NCI-H2081 (cell line): ENCODE measurements at places on chromosomes 4 and X.

- no peak for DNase-seq
Observed at GRCh38 chrX:7983581-7983980, 56.4 kb upstream of the PNPLA4 start.

GRCh38 chrX:117765211-117765610 lies 351.4 kb downstream of the KLHL13 start:
- DNase-seq = no peak

DNA sequence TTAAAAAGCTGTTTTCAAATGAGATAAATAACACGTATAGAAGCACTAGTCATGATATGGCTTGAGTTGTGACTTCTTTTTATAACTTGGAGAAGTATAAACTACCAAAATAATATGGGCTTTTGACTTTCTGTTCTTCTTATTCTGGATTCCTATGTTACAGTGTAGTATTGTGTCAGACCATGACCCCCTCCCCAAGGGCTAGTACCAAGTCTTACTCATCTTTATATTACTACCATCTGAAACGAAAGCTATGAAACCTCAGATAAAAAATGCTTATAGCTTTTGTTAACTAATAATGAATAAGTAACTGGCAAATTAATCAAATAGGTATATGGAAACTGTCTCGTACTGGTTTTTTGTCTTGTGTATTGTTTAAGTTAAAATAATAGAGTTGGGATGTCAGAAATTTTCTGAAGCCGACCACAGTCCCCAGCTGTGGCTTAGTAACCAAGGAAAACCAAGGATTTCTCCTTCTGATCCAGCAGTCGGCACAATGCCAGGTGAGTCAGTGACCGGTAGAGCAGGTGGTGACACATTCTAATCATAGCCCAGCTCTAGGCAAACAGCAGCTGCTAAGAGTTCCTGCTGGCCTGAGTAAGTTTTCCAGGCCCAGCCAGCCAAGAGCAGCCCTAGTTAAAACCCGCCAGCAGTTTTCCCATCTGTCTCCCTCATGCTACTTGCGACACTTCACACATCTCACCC lies 163.3 kb upstream of the PRDX4 start:
- peak; percentile 92 for DNase-seq

GRCh38 chr4:36786519-36786918 lies 458.0 kb upstream of the NWD2 start:
- no peak for DNase-seq

DNA sequence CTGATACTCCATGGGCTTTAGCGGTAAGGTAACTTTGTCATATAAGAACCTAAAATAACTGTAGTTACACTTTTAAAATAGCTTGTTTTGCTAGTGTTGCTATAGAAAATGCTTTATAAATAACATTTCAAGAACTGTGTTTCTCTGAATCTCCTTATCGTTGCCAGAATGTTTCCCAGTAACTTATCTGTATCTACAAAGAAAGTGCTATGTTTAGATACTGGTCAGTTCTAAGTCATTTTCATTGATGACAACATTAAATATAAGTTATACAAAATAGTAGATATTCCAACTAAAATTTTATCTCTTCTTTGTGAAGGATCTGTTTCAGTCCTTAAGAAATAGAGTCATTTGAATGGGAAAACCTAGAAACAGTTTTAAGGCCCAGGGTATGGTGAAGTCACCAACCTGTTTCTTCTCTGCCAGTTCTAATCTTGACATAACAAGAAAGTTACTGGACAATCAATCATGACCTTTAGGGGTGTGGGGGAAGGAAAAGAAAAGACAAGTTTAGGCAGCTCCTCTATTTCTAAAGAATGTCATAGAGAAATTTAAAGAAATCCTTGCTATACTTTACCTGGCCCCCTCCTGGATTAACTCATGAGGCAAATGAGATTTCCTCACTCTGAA lies 425.9 kb downstream of the RPA4 start:
- DNase-seq = no peak

DNA sequence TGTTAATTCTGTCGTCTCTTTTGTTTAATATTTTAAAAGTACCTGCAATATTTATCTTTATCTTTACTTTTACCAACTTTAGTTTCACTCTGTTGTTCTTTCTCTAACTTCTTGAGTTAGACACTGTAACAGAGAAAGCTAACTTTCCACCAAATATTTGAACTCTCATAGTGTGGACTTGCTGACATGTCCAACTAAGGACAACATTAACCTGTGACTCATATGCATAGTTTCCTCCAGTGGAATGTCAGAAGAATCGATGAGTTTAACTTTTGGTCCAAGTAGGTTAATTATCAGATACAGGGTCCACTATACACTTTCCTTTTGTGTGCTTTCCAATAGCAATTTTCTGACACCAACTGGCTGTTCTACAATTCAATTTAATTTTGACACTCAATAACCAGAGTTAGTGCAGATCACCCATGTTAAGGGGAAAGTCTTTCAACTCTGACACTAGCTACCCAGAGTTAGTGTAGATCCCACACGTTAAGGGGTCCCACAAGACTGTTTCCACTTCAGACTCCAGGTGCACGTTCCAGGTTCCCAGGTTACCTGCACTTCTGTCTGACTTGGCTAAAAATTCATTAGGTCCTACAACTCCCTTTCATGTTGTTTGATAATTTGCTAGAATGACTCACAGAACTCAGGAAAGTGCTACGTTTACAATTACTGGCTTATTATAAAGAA lies 559.0 kb upstream of the AMOT start:
- DNase-seq = no peak

DNA sequence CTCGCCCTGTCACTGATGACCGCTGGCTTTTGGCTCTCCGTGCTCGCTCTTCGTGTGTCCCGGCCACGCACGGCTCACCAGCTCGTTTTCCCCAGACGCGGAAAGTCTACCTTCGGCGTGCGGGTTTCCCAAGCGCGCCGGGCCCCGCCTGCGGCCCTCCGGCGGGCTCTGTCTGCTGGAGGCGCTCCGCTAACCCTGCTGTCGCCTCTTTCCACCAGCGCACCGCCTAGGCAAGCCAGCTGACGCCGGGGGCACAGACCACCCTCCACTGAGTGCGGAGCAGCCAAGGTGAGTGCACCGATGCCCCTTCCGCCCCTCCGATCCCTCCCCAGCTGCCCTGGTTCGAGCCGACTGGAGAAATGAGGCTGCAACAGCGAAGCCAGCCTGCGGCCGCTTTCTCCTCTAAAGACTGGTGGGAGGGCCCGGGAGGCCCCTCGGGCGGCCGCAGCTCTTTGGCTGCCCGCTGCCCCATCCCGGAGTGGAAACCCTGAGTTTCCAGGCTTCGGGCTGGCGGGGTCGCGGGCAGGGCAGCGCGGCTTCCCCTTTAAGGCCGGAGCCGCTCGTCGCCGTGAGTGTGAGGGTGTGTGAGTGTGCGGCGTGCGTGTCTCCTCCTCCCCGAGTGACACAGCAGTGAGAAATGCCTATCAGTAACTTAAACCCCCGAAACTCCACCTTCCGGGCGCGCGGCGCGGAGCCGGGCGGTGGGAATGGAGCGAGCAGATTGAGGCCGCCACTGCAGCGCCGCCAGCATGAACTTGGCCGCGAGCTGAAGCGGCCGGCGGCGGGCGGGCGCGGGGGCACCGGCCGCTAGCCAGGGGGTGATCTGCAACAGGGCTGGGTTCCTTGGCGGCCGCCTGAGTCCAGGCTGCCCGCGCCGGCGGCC lies at the start of gene MAMLD1:
TSS of gene MAMLD1 (plus strand) at position 719 of the 883 bp plus-strand sequence. CDS start 82,200 bp downstream, outside the sequence.
- no peak for DNase-seq

DNA sequence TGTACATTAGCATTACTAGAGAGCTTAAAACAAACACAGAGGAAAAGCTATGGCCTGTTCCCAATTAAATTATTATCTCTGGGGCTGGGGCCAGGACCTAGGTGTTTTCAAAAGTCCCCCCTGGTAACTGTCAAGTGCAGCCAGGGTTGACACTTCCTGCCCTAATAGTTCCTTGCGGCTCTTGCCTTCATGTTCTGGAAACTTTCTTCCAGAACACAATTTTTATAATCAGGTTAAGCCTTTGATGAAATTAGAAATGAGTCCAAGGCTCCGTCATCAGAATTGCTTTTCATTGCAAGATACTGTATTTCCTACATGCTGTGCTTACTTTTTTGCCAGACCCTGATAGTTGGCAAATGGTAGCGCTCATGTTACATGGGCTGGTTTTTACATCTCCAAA lies 229.6 kb downstream of the UNC5C start:
- DNase-seq = no peak

DNA sequence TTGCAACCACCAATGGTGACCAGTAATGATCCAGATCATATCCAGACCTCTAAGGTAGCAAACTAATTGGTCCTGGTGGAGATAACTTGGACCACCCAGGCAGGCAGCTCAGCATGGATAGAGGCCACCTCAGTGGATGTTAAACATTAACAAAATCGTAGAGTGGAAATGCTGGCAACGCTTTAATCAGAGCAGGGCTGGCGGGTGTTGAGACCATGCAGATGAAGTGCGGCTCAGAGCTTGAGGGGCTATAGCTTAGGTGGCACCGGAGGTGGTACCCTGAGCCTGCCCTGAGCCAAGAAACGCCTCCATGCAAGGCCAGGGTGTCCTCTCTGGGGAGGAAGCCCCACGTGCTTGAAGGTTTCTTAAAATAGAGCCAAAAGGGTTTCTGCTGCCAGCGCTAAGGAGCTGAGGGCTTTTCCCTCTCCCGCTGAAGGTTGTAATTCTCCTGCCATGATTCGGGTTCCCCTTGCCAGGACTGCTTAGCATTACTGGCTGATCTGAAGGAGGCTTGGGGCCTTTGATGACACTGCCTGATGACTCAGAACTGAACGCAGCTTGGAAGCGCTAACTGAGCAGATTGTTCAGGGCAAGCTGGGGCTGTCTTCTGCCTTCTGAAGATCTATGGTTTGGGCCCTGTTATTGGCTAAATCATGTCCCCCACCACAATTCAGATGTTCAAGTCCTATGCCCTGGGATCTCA lies 177.8 kb upstream of the ATP6AP2 start:
- DNase-seq = no peak

DNA sequence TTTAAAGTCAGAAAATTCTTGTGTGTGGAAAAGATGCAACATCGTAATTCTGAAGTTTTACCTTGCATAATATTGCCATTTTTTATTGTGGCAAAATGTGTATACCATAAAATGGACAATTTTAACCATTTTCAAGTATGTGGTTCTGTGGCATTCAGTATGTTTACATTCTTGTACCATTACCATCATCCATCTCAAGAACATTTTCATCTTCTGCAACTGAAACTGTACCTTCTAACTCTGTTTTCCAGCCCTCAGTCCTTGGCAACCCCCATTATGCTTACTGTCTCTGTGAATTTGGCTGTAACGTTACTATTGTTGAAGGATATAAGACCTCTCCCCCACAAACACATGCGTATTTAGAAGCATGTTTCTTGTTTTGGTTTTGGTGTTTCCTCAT lies 123.2 kb downstream of the BMPR1B start:
- no peak for DNase-seq

DNA sequence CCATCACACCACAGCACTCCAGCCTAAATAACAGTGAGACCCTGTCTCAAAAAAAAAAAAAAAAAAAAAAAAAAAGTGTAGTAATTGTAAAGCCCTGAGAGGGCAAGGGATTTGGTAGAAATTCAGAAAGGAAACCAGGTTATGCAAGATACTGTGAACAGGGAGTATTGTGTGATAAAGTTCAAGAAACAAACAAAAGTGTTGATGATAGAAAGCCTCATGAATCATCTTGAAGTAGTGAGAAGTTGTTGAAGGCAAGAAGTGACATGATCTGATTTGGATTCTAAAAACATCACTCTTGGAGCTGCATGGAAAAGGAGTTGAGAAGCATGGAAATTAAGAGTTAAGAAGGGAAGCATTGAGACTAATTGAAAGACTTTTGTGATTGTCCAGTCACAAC lies 102.2 kb downstream of the RAP1GDS1 start:
- DNase-seq = no peak

DNA sequence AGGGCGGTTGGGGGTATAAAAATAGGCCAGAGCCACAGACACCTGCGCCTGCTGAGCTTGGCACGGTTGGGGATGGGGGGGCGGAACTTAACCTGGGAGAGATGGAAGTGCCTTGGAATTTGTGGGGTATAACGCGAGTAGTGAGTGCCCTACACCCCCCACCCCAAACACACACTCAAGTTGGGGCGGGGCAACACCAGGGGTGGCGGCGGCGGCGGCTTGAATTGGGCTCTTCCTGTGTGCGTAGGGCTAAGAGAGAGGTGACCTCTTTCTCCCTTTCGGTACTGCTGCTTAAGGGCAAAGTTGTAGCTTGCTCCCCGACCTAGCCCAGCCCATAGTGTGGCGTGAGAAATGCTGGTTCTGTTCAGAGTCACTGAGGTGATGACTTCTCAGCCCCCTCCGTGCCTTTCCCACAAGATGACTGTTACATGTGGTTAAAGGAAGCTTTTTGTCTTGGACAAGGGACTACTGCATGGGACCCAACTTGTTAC lies 839 bp downstream of the STK26 start:
- DNase-seq = peak; percentile 69

GRCh38 chr4:17468619-17469221 lies 43.2 kb downstream of the QDPR start:
- DNase-seq = peak; percentile 26
